NCI-H2081 (cell line): ENCODE measurements at places on chromosomes 4 and X.

GRCh38 chr4:73707269-73707875 lies 33.0 kb upstream of the CXCL8 start:
- DNase-seq: no peak

DNA sequence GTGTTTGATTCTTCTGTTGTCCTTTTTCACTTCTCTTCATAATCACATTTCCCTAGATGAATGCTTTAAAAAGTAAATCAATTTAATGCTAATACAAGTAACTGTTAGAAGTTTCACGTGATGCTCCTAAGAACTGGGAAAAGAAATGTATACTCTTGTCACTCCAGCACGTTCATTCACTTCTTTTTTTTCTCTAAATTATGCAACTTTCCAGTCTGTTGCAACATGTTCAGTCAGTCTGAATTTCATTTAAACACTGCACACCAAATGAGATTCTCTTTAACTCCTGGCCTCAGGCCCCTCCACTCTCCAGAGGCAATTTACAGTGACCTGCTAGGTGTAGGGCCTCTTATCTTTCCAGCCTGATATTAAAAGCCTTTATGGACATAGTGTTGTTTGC lies 321.9 kb downstream of the HS3ST1 start:
- no peak for DNase-seq

GRCh38 chrX:17635231-17635630 lies 102.1 kb upstream of the SCML1 start:
- no peak for DNase-seq

DNA sequence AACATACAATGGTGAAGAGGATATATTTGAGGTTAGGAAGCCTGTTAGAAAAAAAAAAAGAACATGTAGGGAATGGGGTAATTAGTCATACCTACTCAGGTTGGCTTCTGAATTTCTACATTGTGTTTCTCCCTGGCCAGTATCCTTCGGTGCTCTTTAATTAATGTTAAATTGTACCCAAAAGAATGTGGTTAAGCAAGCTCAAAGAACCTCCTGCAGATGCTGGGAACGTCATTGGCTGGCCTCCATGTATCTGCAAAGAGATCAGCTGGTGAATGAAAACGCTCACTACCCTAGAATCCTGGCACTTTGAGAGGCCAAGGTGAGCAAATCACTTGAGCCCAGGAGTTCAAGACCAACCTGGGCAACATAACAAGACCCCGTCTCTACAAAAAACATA lies 942.3 kb upstream of the PRKX start:
- DNase-seq: no peak

DNA sequence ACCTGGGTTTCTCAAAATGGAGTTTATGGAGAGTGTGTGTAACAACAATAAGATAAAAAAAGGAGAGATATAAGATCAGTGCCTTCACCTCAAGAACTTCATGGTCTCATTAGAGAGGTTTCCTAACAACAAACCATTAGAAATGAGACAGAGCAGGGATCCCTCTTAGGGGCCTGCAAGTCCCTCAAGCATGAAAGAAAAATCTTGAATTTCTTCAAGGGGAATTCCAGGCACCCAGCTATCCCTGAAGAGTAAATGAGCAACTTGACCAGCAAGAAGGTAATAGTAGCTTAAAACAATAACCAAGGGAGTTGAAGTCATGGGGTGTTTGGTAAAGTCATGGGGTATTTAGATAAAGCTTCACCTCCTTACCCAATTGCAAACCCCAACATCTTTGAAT lies 49.7 kb upstream of the TLR3 start:
- DNase-seq: no peak
